ENCODE measurements at places on chromosomes 4 and X. TPM values are rescaled to one million over a fixed set of nuclear protein-coding genes. Genes with fewer than 3 reads are reported as not detected.

Gene RASSF6
- total RNA-seq, result not detected

Gene FGD1
- 0.07 TPM for total RNA-seq

Gene CMC4
- 3.8 TPM for total RNA-seq

Gene CXorf51B
- total RNA-seq, result not detected

Gene APLN
- total RNA-seq, result 3.5 TPM

Gene TLR6
- 1.6 TPM for total RNA-seq

DNA sequence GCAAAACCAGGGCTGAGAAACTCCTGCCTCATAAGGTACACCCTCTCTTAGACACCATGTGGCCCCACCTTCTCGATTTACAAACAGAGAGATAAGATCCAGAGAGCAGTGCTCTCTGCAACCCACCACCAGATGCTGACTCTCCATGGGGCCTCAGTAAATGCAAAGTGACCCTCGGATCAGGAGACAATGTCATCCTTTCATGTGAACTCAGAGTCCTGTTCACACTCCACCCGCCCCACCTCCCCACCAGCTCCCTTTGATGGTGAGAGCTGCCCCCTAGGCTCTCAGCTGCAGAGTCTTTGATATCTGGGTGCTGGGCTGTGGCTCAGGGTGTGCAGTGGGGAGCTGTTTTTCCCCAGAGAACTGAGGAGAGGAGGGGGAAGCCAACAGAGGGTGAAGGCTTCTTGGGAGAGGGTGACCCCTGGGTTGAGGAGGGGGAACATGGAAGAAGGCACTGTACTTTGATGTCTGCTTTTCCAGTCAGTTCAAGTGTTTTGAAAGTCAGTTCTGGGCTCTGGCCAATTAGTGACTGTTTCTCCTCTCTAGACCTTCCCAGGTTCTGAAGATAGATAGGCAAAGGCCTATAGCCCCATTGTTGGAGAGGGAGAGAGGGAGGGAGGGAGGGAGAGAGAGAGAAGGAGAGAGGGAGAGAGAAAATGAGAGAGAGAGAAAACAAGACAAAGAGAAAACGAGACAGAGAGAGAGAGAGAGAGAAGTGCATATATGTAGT lies 88.2 kb downstream of the SCD5 start:
- H3K4me3 ChIP-seq, result no peak overlapping the region
- H3K4me1 ChIP-seq, result no peaks in the 10 kb centered on the region
- DNase-seq, result no peak
- no peaks in the 10 kb centered on the region for H3K36me3 ChIP-seq
- no peak overlapping the region for H3K27ac ChIP-seq

DNA sequence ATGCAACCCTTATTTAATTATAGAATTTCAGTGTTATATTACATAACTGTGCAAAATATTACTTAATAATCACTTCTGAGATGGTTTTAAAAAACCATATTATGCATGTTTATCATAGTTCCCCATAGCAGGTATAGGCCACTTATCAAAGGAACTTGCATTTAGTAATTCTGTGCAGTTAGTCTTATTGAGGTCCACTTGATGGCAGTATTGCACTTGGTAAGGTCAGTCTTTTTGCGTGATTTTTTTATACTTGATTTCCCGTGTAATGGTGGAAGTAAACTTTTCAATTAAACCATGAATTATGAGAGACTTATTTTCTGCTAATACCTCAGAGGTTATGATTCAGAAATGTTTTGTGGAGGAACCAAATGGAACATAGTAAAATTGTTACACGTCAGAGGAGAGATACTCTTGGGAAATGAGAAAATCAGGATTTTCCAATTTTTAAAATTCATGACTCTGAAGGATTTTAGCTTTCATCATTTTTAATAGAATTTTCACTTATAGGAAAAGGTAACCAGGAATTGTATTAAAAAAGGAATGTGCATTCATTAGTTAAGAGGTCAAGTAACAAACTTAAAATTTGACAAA lies 230.0 kb downstream of the CCSER1 start:
- no peaks in the 10 kb centered on the region for H3K27me3 ChIP-seq
- no peak overlapping the region for H3K27ac ChIP-seq
- no peaks in the 10 kb centered on the region for H3K36me3 ChIP-seq
- no peaks in the 10 kb centered on the region for H3K4me1 ChIP-seq

DNA sequence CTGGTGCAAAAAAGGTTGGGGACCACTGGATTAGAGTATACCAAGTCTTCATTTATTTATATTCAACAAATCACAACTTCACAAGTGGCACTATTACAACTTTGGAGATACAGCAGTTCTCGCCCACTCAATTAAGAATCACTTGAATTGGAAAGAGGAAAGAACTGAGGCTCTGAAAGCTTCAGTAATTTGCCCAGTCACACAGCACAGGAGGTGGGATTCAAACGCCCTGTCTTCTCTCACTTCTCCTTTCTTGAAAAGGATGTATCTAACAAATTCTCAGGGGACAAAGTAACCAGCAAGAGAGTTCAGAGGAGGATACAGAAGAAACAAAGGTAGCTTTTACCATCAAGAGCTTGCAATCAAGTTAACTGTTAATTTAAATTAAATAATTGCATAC lies 12.4 kb downstream of the SMIM14 start:
- H3K4me1 ChIP-seq, result peaks cover 5% of the 10 kb centered on the region
- H3K36me3 ChIP-seq, result no peaks in the 10 kb centered on the region
- no peaks in the 10 kb centered on the region for H3K27me3 ChIP-seq

- DNase-seq, result no peak
- H3K27ac ChIP-seq, result no peak overlapping the region
- H3K4me3 ChIP-seq, result no peak overlapping the region
- peaks cover 23% of the 10 kb centered on the region for H3K4me1 ChIP-seq
Measured at GRCh38 chrX:48001260-48001659, 2.5 kb downstream of the ZNF182 start.

DNA sequence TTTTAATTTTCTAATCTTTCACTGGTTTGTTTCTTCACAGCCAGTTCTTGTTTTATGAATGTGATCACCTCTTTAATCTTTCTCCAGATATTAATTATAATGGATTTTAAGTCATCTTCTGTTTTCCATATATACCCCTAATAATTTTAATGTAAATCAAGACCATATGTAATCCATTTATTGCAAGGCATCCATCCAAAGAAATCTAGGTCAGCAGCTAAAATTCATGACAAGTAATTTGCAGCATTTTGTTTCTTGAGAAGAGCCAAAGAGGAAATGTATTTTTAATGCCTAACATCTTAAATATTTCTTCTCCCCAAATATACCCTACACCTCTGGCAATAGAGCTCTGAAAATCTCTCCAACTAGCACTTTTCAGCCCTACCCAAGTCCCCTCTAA lies 81.1 kb downstream of the SUPT20HL2 start:
- no peaks in the 10 kb centered on the region for H3K27me3 ChIP-seq
- no peak for DNase-seq
- H3K27ac ChIP-seq, result no peak overlapping the region
- H3K4me1 ChIP-seq, result peaks cover 2% of the 10 kb centered on the region

DNA sequence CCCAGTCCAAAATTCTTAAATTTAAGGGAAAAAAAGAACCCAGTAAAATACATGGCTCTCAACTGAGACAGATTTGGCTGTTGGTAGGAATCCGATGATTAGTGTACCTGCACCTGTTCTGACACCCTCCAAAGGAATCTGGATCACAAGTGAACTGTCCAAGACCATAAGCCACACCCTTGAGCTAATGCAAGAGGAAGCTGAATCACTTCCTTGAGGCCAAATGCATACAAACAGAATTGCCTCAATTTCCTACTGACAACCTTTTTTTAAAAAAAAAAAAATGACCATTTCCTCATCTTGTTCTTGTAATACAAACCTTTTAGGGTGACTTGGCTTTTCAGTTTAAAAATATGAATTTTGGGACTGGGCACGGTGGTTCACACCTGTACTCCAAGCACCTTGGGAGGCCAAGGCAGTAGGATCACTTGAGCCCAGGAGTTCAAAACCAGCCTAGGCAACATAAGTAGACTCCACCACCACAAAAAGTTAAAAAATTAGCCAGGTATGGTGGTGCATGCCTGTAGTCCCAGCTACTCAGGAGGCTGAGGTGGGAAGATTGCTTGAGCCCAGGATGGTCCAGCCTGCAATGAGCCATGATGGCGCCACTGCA lies 10.7 kb upstream of the FBXL5 start:
- H3K36me3 ChIP-seq, result peaks cover 13% of the 10 kb centered on the region
- no peaks in the 10 kb centered on the region for H3K27me3 ChIP-seq
- no peak overlapping the region for H3K4me3 ChIP-seq

GRCh38 chr4:113962719-113963265 lies 16.7 kb downstream of the ARSJ start:
- H3K27me3 ChIP-seq, result peaks cover 3% of the 10 kb centered on the region
- no peak for DNase-seq
- H3K36me3 ChIP-seq, result no peaks in the 10 kb centered on the region
- no peak overlapping the region for H3K27ac ChIP-seq
- peaks cover 7% of the 10 kb centered on the region for H3K4me1 ChIP-seq

GRCh38 chr4:85218756-85219155 lies 252.3 kb upstream of the WDFY3 start:
- H3K4me3 ChIP-seq, result no peak overlapping the region
- H3K27ac ChIP-seq, result no peak overlapping the region
- DNase-seq, result no peak
- no peaks in the 10 kb centered on the region for H3K4me1 ChIP-seq

- H3K27me3 ChIP-seq, result no peaks in the 10 kb centered on the region
- peaks cover 68% of the 10 kb centered on the region for H3K4me1 ChIP-seq
- no peak for DNase-seq
- peak overlapping the region; percentile 68 for H3K27ac ChIP-seq
Measured at GRCh38 chrX:44903830-44904530, 31.0 kb downstream of the KDM6A start.

DNA sequence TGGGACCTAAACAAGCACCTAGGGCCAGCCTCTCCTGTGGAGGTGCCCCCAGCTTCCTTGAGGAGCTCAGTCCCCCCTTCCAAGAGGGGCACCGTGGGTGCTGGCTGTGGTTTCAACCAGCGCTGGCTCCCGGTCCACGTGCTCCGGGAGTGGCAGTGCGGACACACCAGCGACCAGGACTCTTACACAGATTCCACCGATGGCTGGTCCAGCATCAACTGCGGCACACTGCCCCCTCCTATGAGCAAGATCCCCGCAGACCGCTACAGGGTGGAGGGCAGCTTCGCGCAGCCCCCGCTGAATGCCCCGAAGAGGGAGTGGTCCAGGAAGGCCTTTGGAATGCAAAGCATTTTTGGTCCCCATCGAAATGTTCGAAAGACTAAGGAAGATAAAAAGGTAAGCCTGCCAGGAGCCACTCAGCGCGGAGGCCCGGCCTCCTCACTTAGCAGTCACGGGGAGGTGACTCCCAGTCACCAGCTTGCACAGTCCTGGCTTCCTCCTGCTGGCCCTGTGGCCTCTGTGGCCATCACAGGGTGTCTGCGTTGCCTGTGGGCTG lies 24.9 kb downstream of the RGS12 start:
- H3K27ac ChIP-seq, result no peak overlapping the region
- H3K27me3 ChIP-seq, result no peaks in the 10 kb centered on the region
- H3K36me3 ChIP-seq, result no peaks in the 10 kb centered on the region

- H3K4me1 ChIP-seq, result no peaks in the 10 kb centered on the region
- DNase-seq, result no peak
- no peak overlapping the region for H3K27ac ChIP-seq
- H3K36me3 ChIP-seq, result no peaks in the 10 kb centered on the region
Measured at GRCh38 chrX:11064851-11065600, 46.1 kb upstream of the HCCS start.

GRCh38 chrX:6930307-6930849 lies 217.1 kb upstream of the STS start:
- H3K4me1 ChIP-seq, result no peaks in the 10 kb centered on the region
- H3K4me3 ChIP-seq, result no peak overlapping the region
- H3K27me3 ChIP-seq, result no peaks in the 10 kb centered on the region
- no peak for DNase-seq
- H3K27ac ChIP-seq, result no peak overlapping the region
- no peaks in the 10 kb centered on the region for H3K36me3 ChIP-seq

GRCh38 chrX:45347877-45348276 lies 147.2 kb upstream of the DIPK2B start:
- no peaks in the 10 kb centered on the region for H3K4me1 ChIP-seq
- no peaks in the 10 kb centered on the region for H3K36me3 ChIP-seq
- H3K4me3 ChIP-seq, result no peak overlapping the region
- no peak for DNase-seq
- no peaks in the 10 kb centered on the region for H3K27me3 ChIP-seq

DNA sequence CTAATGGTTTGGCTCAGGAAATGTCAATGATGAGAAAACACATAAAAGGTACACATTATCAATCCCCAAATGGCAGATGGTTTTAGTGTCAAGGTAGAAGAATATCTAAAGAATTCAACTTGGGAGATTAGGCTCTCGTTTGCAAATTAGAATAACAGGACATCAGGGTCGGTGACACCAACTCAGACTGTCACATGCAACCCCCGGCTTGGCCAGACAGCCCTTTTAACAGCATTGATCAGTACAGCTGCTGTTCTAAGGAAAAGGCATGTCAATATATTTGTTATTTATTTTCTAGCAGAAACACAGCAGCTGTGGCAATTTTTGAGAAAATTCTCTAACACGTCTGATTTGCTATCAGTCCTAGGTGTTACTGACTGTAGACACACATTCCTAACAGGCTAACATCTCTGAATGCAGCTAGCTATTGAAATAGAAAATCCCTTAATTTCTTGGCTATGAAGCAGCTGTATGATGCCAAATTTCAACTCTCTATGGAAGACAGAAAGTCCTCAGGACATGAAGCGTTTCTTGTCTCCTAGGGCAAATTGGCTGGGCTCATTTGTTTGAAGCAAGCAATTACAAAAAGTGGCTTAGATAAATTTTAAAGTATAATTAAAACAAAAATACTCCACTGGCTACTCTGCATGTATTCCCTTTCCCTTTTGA lies 269.0 kb upstream of the CXXC4 start:
- H3K36me3 ChIP-seq, result no peaks in the 10 kb centered on the region
- no peak for DNase-seq
- H3K4me3 ChIP-seq, result no peak overlapping the region
- no peak overlapping the region for H3K27ac ChIP-seq
- peaks cover 2% of the 10 kb centered on the region for H3K27me3 ChIP-seq

- H3K4me3 ChIP-seq, result no peak overlapping the region
- peak; percentile 50 for DNase-seq
- no peaks in the 10 kb centered on the region for H3K36me3 ChIP-seq
- H3K27me3 ChIP-seq, result no peaks in the 10 kb centered on the region
- no peak overlapping the region for H3K27ac ChIP-seq
- no peaks in the 10 kb centered on the region for H3K4me1 ChIP-seq
Measured at GRCh38 chrX:130975947-130976346, 72.9 kb upstream of the ENOX2 start.

DNA sequence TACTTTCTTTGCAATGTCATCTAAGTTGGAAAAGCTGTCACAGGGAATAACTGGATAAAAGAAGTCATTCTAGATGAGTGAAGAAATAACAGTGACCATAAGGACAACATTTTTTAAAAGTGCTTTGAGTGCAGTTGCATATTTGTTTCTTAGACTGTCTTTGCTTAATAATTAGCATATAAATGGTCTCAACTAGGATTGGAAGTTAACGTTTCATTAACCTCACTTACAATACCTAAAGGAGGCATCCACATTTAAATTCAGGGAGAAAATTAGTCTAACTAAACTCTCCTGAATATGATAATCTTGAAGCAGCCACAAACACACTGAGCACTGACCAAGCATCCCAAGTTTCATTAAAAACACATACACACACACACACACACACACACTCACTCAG lies 780.7 kb downstream of the PCDH18 start:
- H3K36me3 ChIP-seq, result no peaks in the 10 kb centered on the region
- no peak overlapping the region for H3K4me3 ChIP-seq
- no peak overlapping the region for H3K27ac ChIP-seq
- H3K27me3 ChIP-seq, result no peaks in the 10 kb centered on the region
- no peak for DNase-seq
